Body of pancreas (tissue), 4 donors: ENCODE measurements at places on chromosomes 11 and 22.
A peak's percentile ranks its signal among the peaks of the same experiment; 100 is the strongest.

- no peak overlapping the region for H3K27ac ChIP-seq
- H3K4me3 ChIP-seq = no peak overlapping the region
- H3K27me3 ChIP-seq = no peaks in the 10 kb centered on the region
- DNase-seq = no peak
Observed at GRCh38 chr11:58639669-58640068, 17.2 kb downstream of the CNTF start.

GRCh38 chr22:24390576-24390975, 36.8 kb upstream of the ADORA2A start:
- H3K4me1 ChIP-seq = peaks cover 7% of the 10 kb centered on the region
- H3K27me3 ChIP-seq = no peaks in the 10 kb centered on the region
- no peaks in the 10 kb centered on the region for H3K36me3 ChIP-seq
- no peak overlapping the region for H3K27ac ChIP-seq
- peak; percentile 42 for DNase-seq

DNA sequence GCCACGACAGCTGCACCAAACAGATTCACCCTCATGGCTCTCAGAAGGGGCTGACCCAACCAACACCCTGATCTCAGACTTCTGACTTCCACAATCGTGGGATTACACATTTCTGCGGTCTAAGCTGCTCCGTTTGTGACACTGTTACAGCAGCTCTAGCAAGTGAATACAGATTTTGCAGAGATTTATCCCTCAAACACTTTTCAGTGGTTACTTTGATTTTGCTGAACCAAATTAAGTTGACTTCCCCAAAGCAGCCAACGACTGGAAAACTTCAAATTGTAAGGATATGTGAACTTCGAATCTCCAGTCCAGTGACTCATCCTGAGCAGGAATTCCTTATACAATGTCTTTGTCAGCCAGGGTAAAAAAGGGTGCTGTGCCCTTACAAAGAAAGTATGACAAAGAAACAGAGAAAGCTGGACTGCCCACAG, 14.8 kb upstream of the INCENP start:
- H3K4me3 ChIP-seq = no peak overlapping the region
- no peak overlapping the region for H3K27ac ChIP-seq
- H3K27me3 ChIP-seq = no peaks in the 10 kb centered on the region
- H3K4me1 ChIP-seq = peaks cover 17% of the 10 kb centered on the region

GRCh38 chr11:95715777-95716241, 73.8 kb downstream of the FAM76B start:
- no peak overlapping the region for H3K27ac ChIP-seq
- H3K27me3 ChIP-seq = no peaks in the 10 kb centered on the region
- H3K36me3 ChIP-seq = no peaks in the 10 kb centered on the region
- no peak overlapping the region for H3K4me3 ChIP-seq
- DNase-seq = no peak

GRCh38 chr11:64724863-64725532, 2.0 kb upstream of the NRXN2 start:
- H3K4me1 ChIP-seq = peaks cover 7% of the 10 kb centered on the region
- no peaks in the 10 kb centered on the region for H3K27me3 ChIP-seq
- no peak for DNase-seq
- H3K36me3 ChIP-seq = no peaks in the 10 kb centered on the region
- no peak overlapping the region for H3K27ac ChIP-seq

DNA sequence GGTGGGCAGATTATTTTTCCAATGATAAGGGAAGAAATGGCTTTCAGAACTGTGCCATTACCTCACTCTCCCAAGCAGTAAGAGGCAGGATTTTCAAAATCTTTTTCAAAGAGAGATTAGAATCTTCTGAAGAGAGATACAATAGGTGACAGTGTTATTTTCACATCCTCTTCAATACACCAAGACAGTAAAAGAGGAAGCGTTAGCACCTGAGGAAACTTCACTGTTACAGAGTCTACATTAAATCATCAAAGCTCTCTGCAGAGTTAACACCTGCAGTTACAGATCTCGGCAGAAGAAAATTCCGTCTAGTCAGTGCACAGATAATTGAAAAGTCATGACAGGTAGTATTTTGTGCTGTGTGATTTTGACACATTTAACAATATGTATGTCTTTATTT, 144.9 kb downstream of the PGR start:
- H3K36me3 ChIP-seq = no peaks in the 10 kb centered on the region
- DNase-seq = no peak
- H3K4me1 ChIP-seq = no peaks in the 10 kb centered on the region
- H3K4me3 ChIP-seq = no peak overlapping the region
- H3K27ac ChIP-seq = no peak overlapping the region

DNA sequence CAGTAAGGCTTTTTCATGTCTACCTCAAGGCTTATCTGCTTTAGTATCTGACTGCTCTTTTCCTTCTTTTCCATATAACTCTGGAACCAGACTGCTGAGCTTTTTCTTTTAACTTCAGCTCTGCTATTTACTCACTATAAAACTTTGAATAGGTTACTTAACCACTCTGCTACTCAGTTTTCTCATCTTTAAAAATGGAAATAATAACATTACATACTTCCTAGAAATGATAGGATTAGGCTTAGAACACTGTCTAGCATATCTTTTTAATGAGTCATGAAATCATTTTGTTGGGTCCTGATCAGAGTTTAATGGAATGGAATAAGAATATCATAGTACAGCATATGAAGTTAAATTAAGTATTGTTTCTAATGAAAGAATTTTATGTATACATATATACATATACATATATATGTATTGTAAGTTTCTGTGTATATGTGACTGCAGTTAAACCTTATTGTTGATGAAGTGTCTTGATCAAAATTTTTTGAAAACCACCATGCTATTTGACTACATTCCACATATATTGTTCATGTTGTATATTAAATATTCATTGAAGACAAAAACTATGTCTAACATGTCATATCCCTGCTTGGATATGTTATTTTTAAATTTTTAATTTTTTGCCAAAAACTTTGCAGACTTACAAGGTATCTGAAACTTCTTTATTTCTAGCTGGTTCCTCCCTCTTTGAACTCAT, 120.2 kb downstream of the METTL15 start:
- H3K4me1 ChIP-seq = no peaks in the 10 kb centered on the region
- DNase-seq = no peak
- no peaks in the 10 kb centered on the region for H3K27me3 ChIP-seq
- no peaks in the 10 kb centered on the region for H3K36me3 ChIP-seq
- no peak overlapping the region for H3K27ac ChIP-seq
- H3K4me3 ChIP-seq = no peak overlapping the region

DNA sequence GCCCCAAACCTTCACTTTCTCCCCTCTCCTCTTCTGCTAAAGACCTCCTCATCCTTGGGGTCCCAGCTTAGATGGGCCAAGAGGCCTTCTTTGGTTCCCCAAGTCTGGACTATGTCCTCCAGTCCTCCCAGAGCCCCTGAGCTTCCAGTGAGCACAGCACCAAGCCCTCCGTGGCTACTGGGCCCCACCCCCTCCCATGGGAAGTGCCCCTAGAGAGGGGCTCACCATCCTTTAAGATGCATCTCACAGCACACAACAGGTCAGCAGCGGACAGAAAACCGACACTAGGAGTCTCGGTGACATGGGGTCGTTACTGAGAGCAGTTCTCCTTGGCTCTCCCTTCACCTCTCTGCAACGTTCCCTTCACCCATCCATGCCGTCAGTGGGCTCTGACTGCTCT, 2.7 kb downstream of the LRRC32 start:
- H3K4me3 ChIP-seq = no peak overlapping the region
- H3K27ac ChIP-seq = no peak overlapping the region
- H3K4me1 ChIP-seq = peaks cover 11% of the 10 kb centered on the region
- no peaks in the 10 kb centered on the region for H3K36me3 ChIP-seq

GRCh38 chr11:19228968-19229367, 11.8 kb downstream of the E2F8 start:
- no peaks in the 10 kb centered on the region for H3K36me3 ChIP-seq
- DNase-seq = no peak
- H3K27me3 ChIP-seq = no peaks in the 10 kb centered on the region
- H3K4me3 ChIP-seq = no peak overlapping the region
- no peaks in the 10 kb centered on the region for H3K4me1 ChIP-seq

DNA sequence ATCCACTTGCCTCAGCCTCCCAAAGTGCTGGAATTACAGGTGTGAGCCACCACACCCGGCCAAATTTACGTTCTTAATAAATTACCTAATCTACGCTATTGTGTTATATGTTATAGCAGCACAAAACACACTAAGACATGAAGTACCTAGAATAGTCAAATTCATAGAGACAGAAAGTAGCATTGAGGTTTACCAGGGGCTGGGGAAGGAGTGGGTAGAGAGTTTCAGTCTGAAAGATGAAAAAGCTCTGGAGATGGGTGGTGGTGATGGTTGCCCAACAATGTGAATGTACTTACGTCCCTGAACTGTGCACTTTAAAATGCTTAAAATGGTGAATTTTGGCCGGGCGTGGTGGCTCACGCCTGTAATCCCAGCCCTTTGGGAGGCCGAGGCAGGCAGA, 65.7 kb upstream of the NUP50 start:
- no peaks in the 10 kb centered on the region for H3K4me1 ChIP-seq
- H3K4me3 ChIP-seq = no peak overlapping the region
- no peaks in the 10 kb centered on the region for H3K27me3 ChIP-seq
- no peak for DNase-seq
- H3K27ac ChIP-seq = no peak overlapping the region

GRCh38 chr11:118295815-118296454, 8.6 kb upstream of the CD3E start:
- H3K27ac ChIP-seq = no peak overlapping the region
- peaks cover 12% of the 10 kb centered on the region for H3K4me1 ChIP-seq
- peak; percentile 55 for DNase-seq
- H3K36me3 ChIP-seq = no peaks in the 10 kb centered on the region

- no peaks in the 10 kb centered on the region for H3K27me3 ChIP-seq
- H3K4me1 ChIP-seq = peaks cover 19% of the 10 kb centered on the region
- DNase-seq = no peak
- no peak overlapping the region for H3K4me3 ChIP-seq
- H3K36me3 ChIP-seq = no peaks in the 10 kb centered on the region
Observed at GRCh38 chr22:37726241-37726887, 29.5 kb downstream of the TRIOBP start.

DNA sequence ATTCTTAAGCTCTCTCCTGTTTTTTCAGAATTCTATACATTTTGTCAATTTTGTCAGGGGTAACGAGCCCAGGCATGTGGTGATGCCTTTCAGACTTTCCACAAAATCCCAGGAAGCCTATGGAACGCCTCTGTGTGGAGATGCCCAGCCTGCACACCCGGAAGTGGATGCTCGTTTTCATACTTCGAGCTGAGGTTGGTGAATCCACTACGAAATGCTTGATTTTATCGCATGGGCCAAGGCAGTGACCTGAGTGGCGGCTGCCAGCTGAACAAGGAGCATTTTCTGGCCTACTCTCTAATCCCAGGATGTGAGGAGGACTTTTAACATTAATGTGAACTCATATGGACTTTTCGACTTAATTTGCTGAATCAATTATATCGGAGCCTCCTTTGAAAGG, 426.7 kb upstream of the B3GAT1 start:
- H3K27me3 ChIP-seq = no peaks in the 10 kb centered on the region
- no peaks in the 10 kb centered on the region for H3K4me1 ChIP-seq
- H3K36me3 ChIP-seq = no peaks in the 10 kb centered on the region
- DNase-seq = no peak

- no peaks in the 10 kb centered on the region for H3K27me3 ChIP-seq
- no peak for DNase-seq
- no peaks in the 10 kb centered on the region for H3K4me1 ChIP-seq
- no peak overlapping the region for H3K4me3 ChIP-seq
- H3K36me3 ChIP-seq = no peaks in the 10 kb centered on the region
Observed at GRCh38 chr11:113377681-113378412, 9.7 kb upstream of the ANKK1 start.

DNA sequence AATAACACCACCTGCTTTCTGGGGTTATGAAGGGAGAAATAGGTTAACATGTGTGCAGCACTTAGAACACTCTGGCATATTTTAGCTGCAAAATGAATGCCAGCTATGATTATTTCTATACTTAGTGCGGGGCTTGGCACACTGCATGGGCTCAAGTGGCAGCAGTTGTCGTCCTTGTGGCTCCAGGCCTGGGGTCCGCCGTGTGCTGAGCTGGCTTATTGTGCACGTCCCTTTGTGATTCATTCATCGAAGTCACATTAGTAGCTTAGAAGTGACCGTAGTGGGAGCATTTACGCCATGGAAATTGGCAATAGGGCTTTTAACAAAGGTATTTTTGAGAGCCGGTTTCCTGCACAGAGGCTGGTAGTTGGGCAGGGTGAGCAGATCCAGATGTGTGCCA, 4.2 kb downstream of the RASD2 start:
- H3K4me1 ChIP-seq = peaks cover 13% of the 10 kb centered on the region
- no peak for DNase-seq
- no peaks in the 10 kb centered on the region for H3K27me3 ChIP-seq
- no peak overlapping the region for H3K27ac ChIP-seq

- H3K4me3 ChIP-seq = no peak overlapping the region
- H3K36me3 ChIP-seq = no peaks in the 10 kb centered on the region
- DNase-seq = no peak
- no peaks in the 10 kb centered on the region for H3K27me3 ChIP-seq
Observed at GRCh38 chr22:24096758-24097115, 84.5 kb upstream of the SUSD2 start.

DNA sequence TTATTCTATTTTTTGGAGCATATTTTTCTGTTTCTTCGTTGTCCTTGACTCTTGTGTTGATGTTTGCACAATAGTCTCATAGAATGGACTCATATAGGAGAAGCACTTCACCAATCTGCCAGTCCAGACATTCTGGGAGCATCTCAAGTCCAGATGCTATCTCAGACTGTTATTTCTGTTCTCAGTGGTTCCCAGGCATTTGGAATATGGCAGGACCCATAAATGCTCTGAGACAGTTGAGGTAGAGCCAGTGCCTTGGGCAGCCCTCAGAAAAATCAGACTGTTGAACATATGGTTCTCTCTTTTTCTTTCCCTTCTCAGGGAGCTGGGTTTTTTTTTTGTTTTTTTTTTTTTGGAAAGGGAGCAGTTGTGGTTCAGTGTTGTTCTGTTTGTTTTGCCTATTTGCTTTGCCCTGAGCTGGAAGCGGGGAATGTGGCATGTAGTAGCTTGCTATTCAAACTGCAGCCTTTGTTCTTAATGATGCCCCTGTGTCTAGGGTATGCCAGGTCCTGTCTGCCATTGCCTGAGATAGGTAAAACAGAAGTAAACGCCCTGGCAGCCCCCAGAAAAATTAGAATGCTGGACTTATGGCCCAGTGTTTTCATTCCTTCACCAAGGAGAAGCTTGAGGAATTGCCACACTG, 3.7 kb upstream of the MS4A2 start:
- no peaks in the 10 kb centered on the region for H3K36me3 ChIP-seq
- H3K27ac ChIP-seq = no peak overlapping the region
- peaks cover 15% of the 10 kb centered on the region for H3K4me1 ChIP-seq
- no peak for DNase-seq

- no peak overlapping the region for H3K27ac ChIP-seq
- H3K27me3 ChIP-seq = no peaks in the 10 kb centered on the region
- peak; percentile 5 for DNase-seq
Observed at GRCh38 chr22:44116755-44117684, 63.7 kb upstream of the PARVG start.
